ENCODE measurements at places on chromosomes 16 and 17. TPM values are rescaled to one million over a fixed set of nuclear protein-coding genes. Genes with fewer than 3 reads are reported as not detected.

IL34 gene
- 3.9 TPM for total RNA-seq

ZC3H7A gene
- 27.9 TPM for total RNA-seq

GAS7 gene
- total RNA-seq: 4.9 TPM

C16orf95 gene
- total RNA-seq: 4.7 TPM

OSGIN1 gene
- 2.7 TPM for total RNA-seq

TTLL6 gene
- total RNA-seq: not detected

MT1X gene
- 45.7 TPM for total RNA-seq

CNGB1 gene
- total RNA-seq: not detected

ZPBP2 gene
- total RNA-seq: not detected

CA4 gene
- not detected for total RNA-seq

NHLRC4 gene
- 4.7 TPM for total RNA-seq

KRTAP2-1 gene
- total RNA-seq: not detected

KIF2B gene
- total RNA-seq: not detected

CDRT15 gene
- total RNA-seq: not detected

CACNA1G gene
- 0.32 TPM for total RNA-seq

ZNF624 gene
- total RNA-seq: 4.2 TPM

CD300H gene
- total RNA-seq: not detected

OR1F1 gene
- total RNA-seq: not detected

CD300LB gene
- not detected for total RNA-seq

GRB7 gene
- total RNA-seq: 0.16 TPM

CDK5R1 gene
- total RNA-seq: 0.32 TPM

ATP2A1 gene
- total RNA-seq: 0.16 TPM

TM4SF5 gene
- total RNA-seq: not detected

EME2 gene
- total RNA-seq: 6.3 TPM

TNS4 gene
- total RNA-seq: not detected

NACA2 gene
- not detected for total RNA-seq

PRSS53 gene
- 1.4 TPM for total RNA-seq

SPNS3 gene
- total RNA-seq: not detected

Measured in bronchial smooth muscle cell (primary cell).